ENCODE measurements at places on chromosomes 6 and 20. TPM values are rescaled to one million over a fixed set of nuclear protein-coding genes. Genes with fewer than 3 reads are reported as not detected.

The SLC17A9 gene
- 10.0 TPM for polyA plus RNA-seq

DNA sequence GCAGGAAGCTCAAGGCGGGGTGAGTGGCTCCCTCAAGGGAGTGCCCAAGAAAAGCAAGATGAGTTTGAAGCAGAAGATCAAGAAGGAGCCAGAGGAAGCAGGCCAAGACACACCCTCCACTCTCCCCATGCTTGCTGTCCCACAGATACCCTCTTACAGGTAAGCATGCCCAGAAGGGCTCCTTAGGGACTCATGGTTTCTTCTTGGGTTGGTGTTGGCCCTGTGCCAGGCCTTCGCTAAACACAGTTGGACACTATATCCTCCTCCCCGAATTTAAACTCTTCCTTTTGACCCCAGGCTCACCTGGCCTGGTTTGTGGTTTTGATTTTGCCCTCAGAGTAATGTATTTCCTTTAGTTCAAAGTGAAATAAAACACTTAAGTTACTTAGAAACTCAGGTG is 5.1 kb downstream of the BRPF3 start:
- H3K27me3 ChIP-seq = no peaks in the 10 kb centered on the region
- peaks cover 69% of the 10 kb centered on the region for H3K36me3 ChIP-seq
- no peak for DNase-seq
- no peak overlapping the region for H3K4me3 ChIP-seq
- no peak overlapping the region for H3K27ac ChIP-seq

The TAGAP gene
- polyA plus RNA-seq = 1.4 TPM

The RBBP8NL gene
- polyA plus RNA-seq = 2.1 TPM

DNA sequence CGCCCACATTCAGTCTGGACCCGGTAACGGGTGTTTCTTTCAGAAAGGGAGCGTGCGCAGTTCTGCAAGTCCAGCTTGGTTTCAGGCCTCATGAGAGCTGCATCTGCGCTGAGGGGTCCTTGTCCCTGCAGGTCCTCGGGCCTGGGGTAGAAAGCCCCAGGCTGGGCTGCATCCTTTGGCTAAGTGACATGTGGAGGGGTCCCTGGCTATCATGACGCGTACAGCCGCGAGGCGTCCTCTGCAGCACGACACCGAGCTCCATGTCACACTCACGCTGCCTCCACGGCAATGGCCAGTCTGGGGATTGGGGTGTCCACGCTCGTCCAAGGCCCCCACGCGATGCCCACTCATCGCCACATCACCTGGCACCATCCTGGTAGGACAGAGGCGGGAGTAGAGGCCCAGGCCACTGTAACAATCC is 1.7 kb upstream of the KIF25 start:
- H3K27ac ChIP-seq = no peak overlapping the region
- H3K27me3 ChIP-seq = no peaks in the 10 kb centered on the region
- H3K36me3 ChIP-seq = no peaks in the 10 kb centered on the region
- H3K4me3 ChIP-seq = no peak overlapping the region

The TULP1 gene
- polyA plus RNA-seq = not detected

GRCh38 chr6:53216301-53216700 is 67.7 kb upstream of the GCM1 start:
- no peak overlapping the region for H3K4me3 ChIP-seq
- DNase-seq = no peak
- no peaks in the 10 kb centered on the region for H3K27me3 ChIP-seq
- no peaks in the 10 kb centered on the region for H3K4me1 ChIP-seq
- no peaks in the 10 kb centered on the region for H3K36me3 ChIP-seq

The CCN5 gene
- polyA plus RNA-seq = 3.4 TPM

GRCh38 chr6:28657769-28658465 is 132.2 kb downstream of the GPX5 start:
- H3K4me3 ChIP-seq = peak overlapping the region; percentile 26
- H3K27me3 ChIP-seq = peaks cover 37% of the 10 kb centered on the region
- no peak for DNase-seq

The CNKSR3 gene
- polyA plus RNA-seq = 5.9 TPM

- H3K4me1 ChIP-seq = peaks cover 55% of the 10 kb centered on the region
- H3K27me3 ChIP-seq = no peaks in the 10 kb centered on the region
- DNase-seq = peak; percentile 91
- no peaks in the 10 kb centered on the region for H3K36me3 ChIP-seq
- H3K27ac ChIP-seq = peak overlapping the region; percentile 69
- peak overlapping the region; percentile 69 for H3K4me3 ChIP-seq
Observed at GRCh38 chr20:36153736-36154699, 522 bp upstream of the EPB41L1 start.

DNA sequence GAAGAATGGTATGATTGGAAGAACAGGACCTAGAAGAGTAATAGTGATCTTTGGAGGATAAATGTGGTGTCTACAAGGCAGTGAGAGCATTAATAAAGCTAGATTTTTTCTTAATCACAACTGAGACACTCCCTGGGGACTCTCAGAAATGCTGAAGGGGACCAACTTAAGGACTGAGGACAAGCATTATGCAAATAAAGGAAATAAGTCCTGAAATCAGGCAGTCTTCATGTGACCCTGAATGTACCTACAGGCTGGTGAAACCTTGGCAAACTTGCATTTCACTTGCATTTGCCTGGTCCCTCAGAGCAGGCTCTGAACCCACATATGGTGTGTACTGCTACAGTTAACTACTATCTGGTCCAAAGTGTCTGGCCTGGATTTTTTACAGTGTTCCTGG is 19.3 kb upstream of the TTK start:
- no peak overlapping the region for H3K27ac ChIP-seq
- H3K36me3 ChIP-seq = no peaks in the 10 kb centered on the region
- H3K27me3 ChIP-seq = no peaks in the 10 kb centered on the region
- H3K4me1 ChIP-seq = no peaks in the 10 kb centered on the region
- DNase-seq = no peak

Data from stomach (tissue), 19 donors.